ENCODE measurements at places on chromosomes 4 and X. TPM values are rescaled to one million over a fixed set of nuclear protein-coding genes. Genes with fewer than 3 reads are reported as not detected.

CT47B1 gene
- total RNA-seq = not detected

- DNase-seq = no peak
Observed at GRCh38 chr4:125200556-125200955, 114.2 kb upstream of the FAT4 start.

GRCh38 chrX:150775569-150776350 is 82.6 kb downstream of the MTMR1 start:
- DNase-seq = no peak

- no peak for DNase-seq
Observed at GRCh38 chr4:168656055-168656660, 159.3 kb downstream of the PALLD start.

GRCh38 chr4:114487101-114487500 is 111.5 kb upstream of the UGT8 start:
- DNase-seq = no peak

DNA sequence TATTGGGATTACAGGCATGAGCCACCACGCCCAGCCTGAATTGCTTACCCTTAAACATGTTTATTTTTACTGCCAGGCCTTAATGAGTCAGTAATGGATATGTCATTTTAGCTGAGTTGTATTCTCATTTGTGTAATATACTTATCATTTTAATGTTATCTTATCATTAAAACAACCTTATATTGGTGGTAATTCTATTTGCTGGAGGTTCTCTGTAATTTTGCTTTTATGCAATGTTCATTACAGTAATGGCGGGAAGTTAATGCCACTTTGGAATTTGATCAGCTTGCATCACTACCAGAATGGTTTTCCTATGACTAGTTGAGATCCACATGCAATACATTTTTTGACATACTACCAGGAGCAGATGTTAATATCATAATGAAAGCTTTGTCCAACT is 6.3 kb upstream of the PGAM4 start:
- DNase-seq = no peak

- DNase-seq = peak; percentile 35
Observed at GRCh38 chrX:78321809-78322208, 5.6 kb downstream of the CYSLTR1 start.

GRCh38 chr4:76498550-76498949 is 63.5 kb downstream of the SHROOM3 start:
- no peak for DNase-seq

TREX2 gene
- 0.55 TPM for total RNA-seq

PABPC4L gene
- total RNA-seq = 0.56 TPM

DNA sequence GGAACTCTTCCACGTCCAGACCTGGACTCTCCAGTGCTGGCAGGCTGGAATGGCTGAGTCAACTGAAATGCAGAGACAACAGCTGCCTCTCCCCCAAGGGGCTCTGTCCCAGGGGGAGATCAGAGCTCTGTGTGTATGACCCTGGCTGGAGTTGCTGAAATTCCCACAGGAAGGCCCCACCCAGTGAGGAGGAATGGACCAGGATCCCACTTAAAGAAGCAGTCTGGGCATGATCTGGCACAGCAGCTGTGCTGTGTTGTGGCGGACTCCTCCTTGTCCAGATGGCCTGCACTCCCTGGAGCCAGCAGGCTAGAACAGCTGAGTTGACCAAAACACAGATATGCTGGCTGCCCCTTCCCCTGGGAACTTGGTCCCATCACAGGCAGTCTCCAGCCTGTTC is 25.4 kb downstream of the C4orf17 start:
- DNase-seq = no peak

USP51 gene
- 1.5 TPM for total RNA-seq

SSX3 gene
- total RNA-seq = not detected

- no peak for DNase-seq
Observed at GRCh38 chrX:153474266-153474665, 3.9 kb upstream of the HAUS7 start.

DNA sequence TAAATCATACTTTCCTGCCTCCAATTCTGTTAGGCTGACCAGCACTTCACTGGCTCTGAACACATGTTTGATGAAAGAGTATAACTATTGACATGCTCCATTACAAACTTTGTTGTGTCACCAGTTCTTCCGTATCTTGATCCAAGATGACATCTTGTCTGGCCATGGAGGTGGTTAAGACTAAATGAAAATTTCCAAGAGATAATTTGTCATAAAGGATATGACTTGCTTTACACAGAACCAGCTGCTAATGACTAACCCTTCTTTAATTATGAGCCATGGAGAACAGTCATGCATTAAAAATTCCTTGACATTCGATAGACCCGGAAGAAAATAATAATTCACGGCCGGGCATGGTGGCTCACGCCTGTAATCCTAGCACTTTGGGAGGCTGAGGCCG is 17.7 kb upstream of the N4BP2 start:
- DNase-seq = no peak

- DNase-seq = no peak
Observed at GRCh38 chrX:31563792-31564191, 492.0 kb upstream of the FTHL17 start.

TRIM60 gene
- not detected for total RNA-seq

GRCh38 chr4:86878640-86879039 is 13.6 kb downstream of the C4orf36 start:
- no peak for DNase-seq

TMPRSS11B gene
- total RNA-seq = not detected

- no peak for DNase-seq
Observed at GRCh38 chrX:76064825-76065224, 108.0 kb upstream of the PBDC1 start.

- DNase-seq = no peak
Observed at GRCh38 chrX:155766321-155766720, 114.8 kb upstream of the VAMP7 start.

DNA sequence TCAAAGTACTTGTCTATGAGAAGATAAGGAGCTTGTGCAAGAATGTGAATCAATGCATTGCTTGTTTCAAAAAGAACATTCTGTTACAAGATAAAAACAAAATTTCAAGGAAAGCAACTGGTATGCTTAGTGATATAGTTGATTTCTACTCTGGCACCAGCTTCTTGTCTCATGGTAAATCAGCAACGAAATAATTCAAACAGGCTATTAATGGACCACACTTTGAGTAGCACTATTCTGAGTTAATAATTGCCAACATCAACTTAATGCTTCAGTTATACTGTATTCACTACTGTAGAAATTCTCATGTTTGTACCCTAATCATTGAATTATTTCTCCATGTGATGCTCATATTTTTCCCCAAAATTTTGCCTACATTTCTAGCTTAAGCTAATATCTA is 252.6 kb downstream of the NDST4 start:
- no peak for DNase-seq

UGT2B11 gene
- not detected for total RNA-seq

- DNase-seq = no peak
Observed at GRCh38 chr4:126306152-126306869, 991.6 kb downstream of the FAT4 start.

DNA sequence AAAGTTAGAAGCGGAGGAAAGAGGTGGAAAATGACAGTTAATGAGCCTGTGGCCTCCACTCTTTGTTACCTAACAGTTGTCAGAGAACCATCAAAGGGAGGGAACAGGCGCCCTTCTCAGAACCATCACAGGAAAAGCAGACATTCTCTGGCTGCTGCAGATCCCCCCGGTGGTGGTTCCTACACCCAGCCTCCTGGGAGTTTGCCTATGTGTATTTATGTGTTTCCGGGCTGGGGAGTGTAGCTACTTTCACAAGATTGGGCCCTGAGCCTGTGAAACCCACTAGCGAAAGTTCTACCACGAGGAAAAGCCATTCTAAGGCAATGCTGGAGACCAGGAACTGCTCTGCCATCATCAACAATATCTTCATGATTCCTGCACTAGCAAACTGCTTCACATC is 52.7 kb upstream of the BCOR start:
- DNase-seq = no peak

DNA sequence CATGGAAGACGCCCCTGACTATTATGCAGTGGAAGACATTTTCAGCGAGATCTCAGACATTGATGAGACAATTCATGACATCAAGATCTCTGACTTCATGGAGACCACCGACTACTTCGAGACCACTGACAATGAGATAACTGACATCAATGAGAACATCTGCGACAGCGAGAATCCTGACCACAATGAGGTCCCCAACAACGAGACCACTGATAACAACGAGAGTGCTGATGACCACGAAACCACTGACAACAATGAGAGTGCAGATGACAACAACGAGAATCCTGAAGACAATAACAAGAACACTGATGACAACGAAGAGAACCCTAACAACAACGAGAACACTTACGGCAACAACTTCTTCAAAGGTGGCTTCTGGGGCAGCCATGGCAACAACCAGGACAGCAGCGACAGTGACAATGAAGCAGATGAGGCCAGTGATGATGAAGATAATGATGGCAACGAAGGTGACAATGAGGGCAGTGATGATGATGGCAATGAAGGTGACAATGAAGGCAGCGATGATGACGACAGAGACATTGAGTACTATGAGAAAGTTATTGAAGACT is 3.6 kb downstream of the TSPYL2 start:
- no peak for DNase-seq

GRCh38 chr4:288891-289290 is 16.4 kb downstream of the ZNF732 start:
- no peak for DNase-seq
